ENCODE measurements at places on chromosomes 13 and 19.

- DNase-seq: no peak
These were observed 80.5 kb downstream of the FOXO1 start for GRCh38 chr13:40585911-40586471.

- no peak for DNase-seq
These were observed 950.7 kb upstream of the PRR20A start for GRCh38 chr13:56189978-56190377.

DNA sequence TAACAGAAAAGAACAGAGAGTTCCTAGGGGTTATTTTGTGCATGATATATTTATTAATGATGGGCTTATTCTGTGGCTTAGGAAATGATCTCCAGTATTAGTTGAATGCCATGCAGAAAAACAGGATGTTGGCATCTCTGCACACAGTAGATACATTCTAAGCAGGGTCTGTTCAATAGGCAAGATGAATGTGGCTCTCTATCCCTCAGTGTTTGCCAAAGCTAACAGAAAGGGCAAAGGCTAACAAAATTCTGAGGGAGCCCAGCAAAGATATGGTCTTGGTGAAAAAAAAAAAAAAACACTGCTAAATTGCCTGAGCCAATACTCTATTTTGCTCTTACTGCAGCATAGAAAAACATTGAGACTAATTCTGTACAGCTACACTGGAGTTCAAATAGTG lies 1095.8 kb downstream of the UQCRFS1 start:
- no peak for DNase-seq

GRCh38 chr13:46327246-46327645 lies 59.8 kb downstream of the RUBCNL start:
- no peak for DNase-seq

DNA sequence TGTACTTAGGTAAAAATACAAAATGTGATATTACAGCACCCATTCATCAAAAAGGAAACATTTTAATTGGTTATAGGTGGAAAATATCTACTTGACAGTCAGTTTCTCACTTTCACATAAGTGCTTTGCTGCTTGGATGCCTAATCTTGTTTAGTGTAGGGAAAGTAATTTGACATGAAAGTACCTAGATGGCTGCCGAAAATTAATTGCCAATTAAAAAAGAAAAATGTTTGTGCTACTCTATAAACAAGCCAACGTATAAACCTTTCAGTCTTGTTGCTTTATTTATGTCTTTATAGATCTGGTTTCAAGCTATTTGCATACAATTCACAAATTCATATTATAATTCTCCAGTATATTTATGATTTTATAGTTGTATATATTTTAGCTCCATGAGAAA lies 729.9 kb downstream of the DACH1 start:
- no peak for DNase-seq

- peak; percentile 70 for DNase-seq
These were observed 1.3 kb downstream of the SAFB start for GRCh38 chr19:5624018-5624663.

DNA sequence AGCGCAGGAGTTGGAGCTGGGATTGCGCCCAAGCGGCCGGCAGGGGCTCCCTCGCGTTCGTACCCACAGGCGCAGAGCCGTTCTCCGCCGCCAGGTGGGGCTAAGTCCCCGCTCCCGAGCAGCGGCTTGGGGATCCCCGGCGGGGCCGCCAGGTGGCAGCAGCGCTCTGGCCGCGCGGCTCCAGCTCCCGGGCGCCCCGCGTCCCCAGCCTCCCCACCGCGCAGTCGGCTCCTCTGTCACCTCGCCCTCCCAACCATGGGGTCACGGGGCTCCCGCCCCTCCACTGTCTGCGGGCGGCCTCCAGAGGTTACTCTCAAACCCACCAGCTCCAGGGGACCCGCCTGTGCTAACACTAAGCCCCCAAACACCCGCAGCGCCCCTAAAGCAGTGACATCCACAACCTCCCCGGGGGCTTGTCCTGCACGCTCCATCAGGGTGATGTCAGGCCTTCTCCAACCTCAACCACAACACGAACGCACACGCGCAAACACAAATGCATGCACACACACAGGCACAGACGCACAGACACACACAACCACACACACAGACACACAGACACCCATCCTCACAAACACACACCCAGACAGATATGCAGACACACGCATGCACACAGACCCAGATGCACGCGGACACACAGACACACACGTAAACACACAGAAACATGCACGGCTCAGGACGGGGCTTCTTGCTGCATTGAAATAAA lies 18.4 kb upstream of the KCTD15 start:
- DNase-seq: peak; percentile 86

DNA sequence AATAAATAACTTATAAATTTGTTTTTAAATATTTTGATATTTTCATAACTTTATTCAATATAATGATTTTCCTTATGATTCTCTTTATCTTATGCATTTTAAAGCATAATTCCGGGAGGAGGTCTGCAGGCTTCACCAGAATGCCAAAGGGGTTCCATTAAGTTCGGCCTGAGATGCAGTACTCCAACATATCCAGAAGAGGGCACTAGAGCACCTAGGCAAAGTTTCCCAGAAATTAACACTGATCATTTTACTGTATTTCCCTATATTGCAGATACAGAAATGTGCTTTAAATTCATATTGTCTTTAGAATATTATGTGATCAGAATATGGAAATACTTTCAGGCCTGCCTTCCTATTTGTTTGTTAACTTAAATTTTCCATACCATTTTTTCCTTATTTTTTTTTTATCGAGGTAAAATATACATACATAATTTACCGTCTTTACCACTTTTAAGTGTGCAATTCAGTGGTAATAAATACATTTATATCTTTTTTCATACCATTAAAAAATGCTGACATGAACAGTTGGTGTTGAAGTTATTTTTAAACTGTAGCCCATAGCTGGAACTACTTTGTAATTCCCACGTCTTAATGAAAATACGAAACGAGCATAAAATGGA lies 58.9 kb upstream of the TM9SF2 start:
- peak; percentile 82 for DNase-seq

DNA sequence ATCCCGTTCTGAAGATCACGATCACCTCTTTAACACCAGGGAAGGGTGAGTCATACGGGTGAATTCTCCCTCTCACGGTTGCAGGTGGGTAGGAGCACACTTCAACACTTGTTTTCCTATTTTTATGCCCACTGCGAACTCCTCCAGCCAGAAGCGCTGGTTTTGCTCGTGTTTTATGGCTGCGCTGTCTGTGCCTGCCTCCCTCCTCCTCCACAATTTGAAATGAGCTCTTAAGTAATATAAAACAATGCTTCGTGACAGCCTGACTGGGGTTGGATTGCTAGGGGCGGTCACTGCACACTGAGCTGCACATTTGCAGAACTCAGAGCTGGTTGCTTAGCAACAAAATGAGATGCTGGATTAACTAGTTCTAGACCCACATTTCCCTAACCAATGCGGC lies 12.9 kb downstream of the CCDC70 start:
- DNase-seq: no peak

DNA sequence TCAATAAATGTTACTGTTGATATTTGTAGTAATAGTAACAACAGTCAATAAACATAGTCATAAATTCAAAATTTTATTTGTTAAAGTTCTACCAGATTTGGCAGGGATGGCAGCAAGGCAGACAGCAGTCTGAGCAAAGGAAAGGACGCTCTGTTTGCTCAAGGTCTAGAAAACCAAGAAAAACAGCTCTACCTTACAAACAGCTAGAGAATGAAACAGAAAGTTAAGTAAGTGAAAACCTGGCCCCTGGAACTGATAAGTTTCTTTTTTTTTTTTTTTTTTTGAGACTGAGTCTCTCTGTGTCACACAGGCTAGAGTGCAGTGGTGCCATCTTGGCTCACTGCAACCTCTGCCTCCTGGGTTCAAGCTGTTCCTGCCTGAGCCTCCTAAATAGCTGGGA lies 27.9 kb downstream of the ENOX1 start:
- no peak for DNase-seq

GRCh38 chr19:30168760-30169159 lies 203.4 kb upstream of the ZNF536 start:
- no peak for DNase-seq

- no peak for DNase-seq
These were observed 100.7 kb downstream of the SERP2 start for GRCh38 chr13:44474122-44474910.

DNA sequence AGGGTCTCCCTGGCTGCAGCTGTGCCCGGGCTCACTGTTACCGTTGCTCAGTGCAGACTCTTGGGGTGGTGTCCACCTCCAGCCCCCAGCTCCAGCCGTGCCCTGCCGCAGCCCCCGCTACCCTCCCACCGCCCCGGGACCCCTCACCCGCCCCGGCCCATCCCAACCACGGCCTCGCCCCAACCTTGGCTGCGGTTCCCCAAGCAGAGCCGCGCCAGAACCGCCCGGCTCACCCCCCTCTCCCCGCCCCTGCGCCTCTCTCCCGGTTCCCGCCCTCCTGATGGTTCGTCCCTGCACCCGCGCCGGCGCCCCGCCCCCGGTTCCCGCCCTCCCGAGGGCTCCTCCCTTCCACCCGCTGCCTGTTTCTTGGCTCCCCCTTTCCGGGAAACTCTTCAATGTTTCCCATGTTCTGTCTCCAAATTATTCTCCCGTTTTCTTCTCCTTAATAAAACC lies 40.3 kb downstream of the ANKRD10 start:
- DNase-seq: peak; percentile 84

DNA sequence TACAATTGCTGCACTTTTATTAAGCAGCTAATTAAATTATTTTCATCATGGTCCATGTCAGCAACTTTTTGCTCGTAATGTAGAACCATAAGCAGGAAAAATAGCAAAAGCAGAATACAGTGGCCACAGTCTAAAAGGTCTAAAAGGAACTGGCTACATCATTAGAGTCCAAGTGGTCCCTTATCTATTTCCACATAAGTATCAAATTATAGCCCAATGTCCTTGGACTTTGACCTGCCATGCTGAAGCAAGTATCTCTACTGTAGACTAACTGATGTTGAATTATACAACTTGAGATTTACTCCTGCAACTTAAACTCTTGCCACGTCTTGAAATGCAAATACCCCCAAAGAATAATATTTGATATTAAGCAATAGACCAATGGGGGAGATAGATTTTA lies 68.8 kb downstream of the OXGR1 start:
- DNase-seq: no peak

DNA sequence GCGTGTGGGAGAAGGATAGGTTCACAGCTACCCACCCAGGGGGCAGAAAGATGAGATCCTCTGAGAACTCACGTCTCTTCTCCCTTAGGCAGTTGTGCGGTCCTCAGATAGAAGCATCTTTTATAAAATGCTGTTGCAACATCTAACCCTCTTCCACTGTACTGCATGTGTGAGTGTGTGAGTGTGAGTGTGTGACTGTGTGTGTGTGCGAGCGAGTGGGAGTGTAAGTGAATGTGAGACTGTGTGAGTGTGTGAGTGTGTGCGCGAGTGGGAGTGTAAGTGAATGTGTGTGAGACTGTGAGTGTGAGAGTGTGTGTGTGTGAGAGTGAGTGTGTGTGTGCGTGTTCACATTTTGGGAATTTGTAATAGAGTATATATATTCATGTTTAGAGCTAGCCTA lies 55.6 kb upstream of the F7 start:
- DNase-seq: no peak

DNA sequence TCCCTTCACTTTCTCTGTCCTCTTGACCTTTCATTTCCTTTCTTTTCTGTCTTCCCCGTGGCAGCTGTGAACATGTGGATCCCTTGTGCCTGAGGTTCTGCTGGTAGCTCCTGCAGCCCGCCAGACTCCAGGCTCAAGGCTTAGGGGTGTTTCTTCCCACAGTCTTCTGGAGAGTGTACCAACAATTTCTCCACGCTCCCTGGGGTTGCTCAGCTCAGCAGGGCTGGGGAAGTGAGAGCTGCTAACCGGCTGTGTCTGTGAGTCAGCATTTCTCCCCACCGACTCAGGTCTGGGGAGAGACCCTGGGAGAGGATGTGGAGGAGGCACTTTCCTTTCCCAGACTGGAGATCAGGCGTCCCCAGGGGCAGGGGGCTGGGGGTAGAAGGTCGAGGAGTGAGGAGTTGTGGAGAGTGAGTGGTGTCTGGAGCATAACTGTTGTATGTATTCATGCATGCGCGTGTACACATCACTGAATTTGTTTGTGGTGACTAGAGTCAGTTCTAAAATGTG lies 193.6 kb downstream of the KCNRG start:
- peak; percentile 67 for DNase-seq

GRCh38 chr13:48094404-48094780 lies 512 bp downstream of the MED4 start:
- DNase-seq: peak; percentile 43

- no peak for DNase-seq
These were observed 65.6 kb downstream of the ARHGAP35 start for GRCh38 chr19:46926170-46927071.

DNA sequence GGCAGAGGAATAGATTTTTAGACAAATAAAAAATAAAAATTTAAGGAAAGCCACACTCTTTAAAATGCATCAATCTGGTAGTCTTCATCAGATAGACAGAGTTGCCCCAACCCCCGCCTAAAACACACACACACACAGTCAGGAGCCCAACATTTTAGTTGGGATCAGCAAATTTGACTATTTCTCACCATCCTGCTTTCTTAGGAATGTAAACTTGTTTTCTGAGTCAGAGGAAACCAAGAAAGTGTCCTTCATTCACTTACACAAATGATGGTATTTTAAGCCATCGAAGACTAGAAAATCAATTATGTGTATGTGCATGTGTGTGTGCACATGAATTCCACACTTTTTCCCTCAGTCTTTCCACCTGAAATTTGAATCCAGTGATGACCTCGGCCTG lies 1657.5 kb downstream of the SLITRK1 start:
- DNase-seq: no peak

DNA sequence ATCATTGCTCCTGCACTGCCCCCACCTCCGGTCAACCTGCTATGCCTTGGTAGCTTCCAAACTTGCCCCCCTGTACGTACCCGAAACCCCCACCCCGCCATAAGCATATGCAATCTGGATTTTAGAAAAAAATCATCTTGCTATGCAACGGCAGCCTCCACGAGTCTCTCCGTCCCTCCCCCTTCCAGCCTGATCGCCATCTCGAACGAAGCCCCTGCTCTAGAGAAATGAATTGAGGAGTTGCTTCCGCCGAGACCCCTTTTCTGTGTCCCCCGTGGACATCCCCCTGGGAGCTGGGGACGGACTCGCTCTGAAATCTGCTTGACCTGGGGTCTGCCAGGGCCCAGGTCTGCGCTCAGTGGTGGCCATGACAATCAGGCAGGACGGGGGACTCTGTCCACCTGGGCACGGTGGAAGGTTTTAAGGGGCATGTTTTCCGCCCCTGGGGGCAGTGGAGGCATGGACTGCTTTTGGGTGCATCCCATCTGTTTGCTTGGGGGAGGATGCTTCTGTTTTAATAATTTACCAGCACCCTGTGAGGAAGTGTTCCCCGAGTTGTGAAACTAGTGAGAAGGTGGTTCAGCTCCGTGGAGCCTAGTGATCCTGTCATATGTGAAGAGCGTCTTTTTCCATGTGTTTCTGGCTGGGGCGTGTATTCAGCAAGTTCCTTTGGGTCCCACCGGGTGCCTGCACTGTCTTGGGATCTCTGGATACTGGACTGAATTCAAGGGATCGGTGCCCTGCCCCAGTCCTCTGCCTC lies 1.0 kb downstream of the KDM4B start:
- peak; percentile 60 for DNase-seq

GRCh38 chr13:38328699-38329098 lies 21.0 kb upstream of the UFM1 start:
- DNase-seq: no peak

- DNase-seq: no peak
These were observed 11.3 kb upstream of the NUMBL start for GRCh38 chr19:40701758-40702157.

GRCh38 chr19:45886427-45887199 lies 672 bp upstream of the IRF2BP1 start:
- DNase-seq: peak; percentile 97

Data from hematopoietic multipotent progenitor cell treated with erythropoietin and hydrocortisone succinate and interleukin-3 and kit ligand, for 6 days (in vitro differentiated cells).